Fibroblast of the aortic adventitia (primary cell): ENCODE measurements at places on chromosomes 2 and 18.

- DNase-seq, result no peak
These were observed 128.8 kb downstream of the TTC32 start for GRCh38 chr2:19772981-19773380.

GRCh38 chr2:207869784-207870778 lies 100.4 kb upstream of the FZD5 start:
- peak; percentile 64 for DNase-seq

- no peak for DNase-seq
These were observed 19.1 kb downstream of the TRAF3IP1 start for GRCh38 chr2:238339395-238339780.

- DNase-seq, result peak; percentile 73
These were observed 215.9 kb downstream of the SP3 start for GRCh38 chr2:173749315-173749714.

- no peak for DNase-seq
These were observed 49.8 kb upstream of the RAB6D start for GRCh38 chr2:131413785-131414184.

DNA sequence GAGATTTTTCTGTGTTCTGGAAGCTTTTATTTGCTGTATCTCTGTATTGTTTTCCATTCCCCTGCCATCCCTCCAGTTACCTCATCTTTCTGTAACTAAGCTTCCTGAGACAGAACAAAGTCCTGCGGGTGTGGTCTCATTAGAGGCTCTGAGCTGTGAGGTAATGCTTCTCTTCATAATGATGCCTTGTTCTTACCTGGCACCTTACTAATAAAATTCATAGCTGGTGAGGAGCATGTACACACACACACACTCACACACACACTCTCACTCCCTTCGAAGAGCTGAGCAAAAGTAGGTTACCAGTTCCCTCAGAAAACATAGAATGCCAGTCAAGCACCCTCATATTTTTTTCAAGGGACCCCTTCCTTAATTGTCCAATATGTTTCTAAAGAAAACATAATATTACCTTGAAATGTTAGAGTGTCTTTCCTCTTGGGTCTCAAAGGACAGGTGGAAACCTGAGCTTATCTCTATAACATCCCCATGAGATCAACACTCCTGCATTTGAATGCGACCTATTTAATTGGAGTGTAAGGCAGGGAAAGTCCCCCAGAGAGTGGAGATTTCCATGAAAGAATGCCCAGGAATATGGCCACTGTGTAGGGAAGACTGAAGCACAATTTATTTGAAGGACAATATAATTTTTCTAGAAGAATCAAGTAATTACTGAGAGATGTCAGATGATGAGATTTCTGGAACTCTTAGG lies 161.6 kb upstream of the NCK2 start:
- no peak for DNase-seq

- no peak for DNase-seq
These were observed 147.2 kb downstream of the SMAD7 start for GRCh38 chr18:48803518-48803917.

- DNase-seq, result no peak
These were observed 225.3 kb upstream of the HDAC4 start for GRCh38 chr2:239625971-239626734.

DNA sequence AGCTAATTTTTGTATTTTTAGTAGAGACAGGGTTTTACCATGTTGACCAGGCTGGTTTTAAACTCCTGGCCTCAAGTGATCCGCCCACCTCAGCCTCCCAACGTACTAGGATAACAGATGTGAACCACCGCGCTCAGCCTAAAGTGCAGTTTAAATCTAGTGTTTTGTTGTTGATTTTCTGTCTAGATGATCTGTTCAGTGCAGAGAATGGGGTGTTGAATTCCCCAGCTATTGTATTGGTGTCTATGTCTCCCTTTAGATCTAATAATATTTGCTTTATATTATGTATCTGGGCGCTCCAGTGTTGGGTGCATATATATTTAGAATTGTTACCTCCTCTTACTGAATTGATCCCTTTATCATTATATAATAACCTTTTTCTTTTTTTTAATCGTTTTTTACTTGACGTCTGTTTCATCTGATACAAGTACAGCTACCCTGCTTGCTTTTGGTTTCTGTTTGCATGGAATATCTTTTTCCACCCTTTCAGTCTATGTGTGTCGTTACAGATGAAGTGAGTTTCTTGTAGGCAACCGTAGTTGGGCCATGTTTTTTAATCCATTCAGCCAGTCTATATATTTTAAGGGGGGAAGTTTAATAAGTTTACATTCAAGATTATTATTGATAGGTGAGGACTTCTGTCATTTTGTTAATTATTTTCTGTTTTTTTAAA lies 34.3 kb downstream of the GALM start:
- no peak for DNase-seq

- DNase-seq, result no peak
These were observed 11.4 kb upstream of the KCNJ13 start for GRCh38 chr2:232787806-232788205.

GRCh38 chr18:70641156-70641775 lies 352.4 kb downstream of the SOCS6 start:
- no peak for DNase-seq

DNA sequence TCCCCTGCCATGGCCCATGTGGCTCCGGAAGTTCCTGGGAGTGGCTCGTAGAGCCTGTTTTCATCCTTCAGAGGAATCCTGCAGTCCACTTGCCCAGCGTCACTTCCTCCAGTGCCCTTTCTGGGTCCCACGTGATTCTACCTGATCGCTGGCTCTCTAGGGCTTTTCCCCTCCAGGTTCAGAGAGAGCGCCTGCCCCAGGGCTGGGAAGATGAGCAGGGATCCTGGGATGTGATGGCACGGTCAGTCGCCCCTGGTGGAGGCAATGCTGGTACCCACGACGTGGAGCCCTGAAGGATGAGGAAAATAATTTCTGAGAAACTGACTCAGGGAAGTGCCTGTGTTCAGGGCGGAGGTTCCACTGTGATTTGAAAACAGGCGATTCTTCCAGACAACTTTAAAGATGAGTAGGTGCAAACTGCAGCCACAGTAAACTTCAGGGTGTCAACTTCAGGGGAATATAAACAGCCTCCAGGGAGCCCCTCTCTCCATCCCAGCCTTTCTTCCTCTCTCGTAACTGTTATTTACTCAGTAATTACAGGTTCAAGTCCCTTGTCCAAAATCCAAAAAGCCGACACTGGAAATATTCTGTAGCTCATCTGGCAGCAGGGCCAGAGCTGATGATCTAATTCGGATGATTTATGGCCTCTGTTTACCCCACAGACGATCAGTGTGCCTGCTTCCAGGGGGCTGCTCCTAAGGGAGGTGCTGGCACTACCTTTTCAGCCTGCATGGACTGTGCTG lies 105.9 kb downstream of the AGAP1 start:
- no peak for DNase-seq

DNA sequence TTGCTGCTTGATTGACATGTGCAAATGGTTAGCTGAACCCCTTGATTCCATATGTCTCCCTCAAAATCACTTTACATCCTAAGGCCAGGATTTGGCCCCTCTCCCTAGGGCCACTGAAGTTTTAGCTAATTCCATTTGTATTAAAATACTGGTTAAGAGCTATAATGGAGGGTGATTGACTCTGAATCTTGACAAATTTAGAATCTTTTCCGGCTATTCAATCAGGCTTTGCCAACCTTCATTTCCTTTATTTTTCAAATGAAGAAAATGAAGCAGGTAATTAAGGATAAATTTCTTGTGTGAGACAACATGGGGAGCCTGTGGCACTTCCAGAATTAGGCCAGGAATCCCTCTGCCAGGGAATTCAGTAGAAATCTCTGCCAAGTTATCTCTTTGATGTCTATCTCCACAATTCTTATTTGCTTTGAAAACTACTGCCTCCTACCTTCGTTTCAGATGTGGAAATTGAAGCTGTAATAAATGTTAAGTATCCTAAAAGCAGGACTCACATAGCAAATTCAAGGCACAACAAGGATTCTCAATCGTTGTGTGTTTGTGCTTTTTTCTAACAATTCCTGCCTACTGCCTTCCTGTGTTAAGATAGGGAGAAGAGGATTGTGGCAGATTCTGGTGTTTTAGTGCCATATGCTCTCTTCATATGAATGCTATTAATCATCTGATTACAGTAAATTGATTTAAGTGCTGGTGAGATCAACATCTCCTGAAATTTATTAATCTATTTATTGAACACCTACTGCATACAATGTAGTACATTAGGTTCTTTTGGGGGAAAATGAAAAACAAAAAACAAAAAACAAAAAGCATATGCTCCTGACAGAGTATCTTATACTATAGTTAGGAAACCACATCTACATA lies 47.8 kb upstream of the MAP4K3 start:
- DNase-seq, result no peak

GRCh38 chr2:33804155-33804554 lies 205.1 kb upstream of the FAM98A start:
- no peak for DNase-seq

DNA sequence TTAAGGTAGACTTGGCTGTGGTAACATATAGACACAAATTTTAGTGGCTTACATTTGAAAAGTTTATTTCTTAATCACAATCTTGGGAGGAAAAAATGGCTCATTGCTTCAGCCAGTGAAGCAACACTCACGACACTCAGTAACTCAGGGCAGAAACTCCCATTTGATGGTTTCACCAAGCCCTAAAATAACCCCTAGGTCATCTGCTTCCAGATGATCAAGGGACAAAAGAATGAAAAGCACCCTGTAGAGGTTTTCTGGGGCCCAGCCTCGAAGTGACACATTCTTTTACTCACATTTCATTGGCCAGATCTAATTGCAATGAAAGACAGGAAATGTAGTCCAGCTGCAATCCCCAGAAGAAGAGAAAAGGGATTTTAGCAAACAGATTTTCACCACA lies 275.9 kb downstream of the TMX3 start:
- peak; percentile 70 for DNase-seq

- DNase-seq, result peak; percentile 71
These were observed 64.4 kb upstream of the FOSL2 start for GRCh38 chr2:28327956-28328922.

GRCh38 chr2:104856973-104857261 lies 3.0 kb downstream of the POU3F3 start:
- no peak for DNase-seq

DNA sequence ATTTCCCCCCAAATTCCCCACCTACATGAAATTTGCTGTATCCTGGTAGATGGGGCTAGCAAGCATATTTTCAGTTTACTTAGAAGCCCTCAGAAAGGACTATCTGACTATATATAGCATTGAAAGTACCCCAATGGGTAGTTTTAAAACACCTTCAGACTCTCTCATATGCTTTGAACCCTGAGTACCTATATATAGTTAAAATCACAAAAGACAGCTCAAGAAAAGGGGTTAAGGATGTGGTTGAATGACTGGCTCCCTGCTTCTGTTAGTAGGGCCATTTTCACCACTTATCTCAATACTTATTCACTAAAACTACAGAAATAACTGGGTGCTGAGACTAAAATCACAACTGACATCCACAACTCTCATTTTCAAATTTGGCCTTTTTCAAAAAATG lies 18.5 kb downstream of the WDPCP start:
- DNase-seq, result no peak

DNA sequence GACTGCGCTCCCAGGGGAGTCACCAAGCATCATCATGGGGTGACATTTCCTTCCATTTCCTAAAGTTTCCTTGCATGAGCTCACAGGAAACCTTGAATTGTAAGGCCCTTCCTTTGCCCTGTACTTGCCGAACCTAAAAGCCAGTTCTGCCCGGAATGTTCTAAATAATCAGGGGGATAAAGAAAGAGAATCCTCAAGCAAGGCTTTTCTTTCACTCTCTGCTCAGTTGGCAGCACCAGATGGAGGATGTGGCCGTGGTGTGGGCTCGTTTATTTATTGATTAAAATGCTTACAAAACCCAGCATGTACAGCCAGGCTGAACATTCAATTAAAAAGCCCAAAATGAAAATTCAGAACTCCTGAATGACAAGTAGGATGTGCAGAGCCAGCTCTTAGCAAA lies 170.5 kb downstream of the SH3RF3 start:
- DNase-seq, result no peak

GRCh38 chr2:69946351-69947324 lies 14.8 kb downstream of the ASPRV1 start:
- peak; percentile 29 for DNase-seq

GRCh38 chr2:71531522-71532047 lies 78.2 kb downstream of the DYSF start:
- DNase-seq, result peak; percentile 22

DNA sequence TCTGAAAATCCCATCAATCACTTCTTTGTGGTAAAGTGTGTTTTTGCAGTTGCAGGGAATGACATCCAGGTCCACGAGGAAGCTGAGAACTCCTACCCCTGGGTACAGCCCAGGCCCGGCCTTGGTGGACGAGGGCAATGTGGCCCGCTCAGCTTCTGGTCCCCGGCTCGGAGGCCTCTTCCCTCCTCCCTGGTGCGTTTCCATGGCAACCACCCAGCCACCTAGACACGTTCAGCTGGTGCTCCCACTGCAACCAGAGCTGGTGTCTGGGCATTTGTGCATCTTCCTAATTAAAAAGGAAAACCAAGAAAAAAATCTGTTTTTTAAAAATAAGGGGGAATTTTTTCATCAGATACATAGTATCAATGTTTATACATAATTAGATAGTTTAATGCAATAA lies 603.6 kb upstream of the SALL3 start:
- DNase-seq, result no peak

GRCh38 chr2:231573096-231573495 lies 19.6 kb upstream of the TEX44 start:
- no peak for DNase-seq

DNA sequence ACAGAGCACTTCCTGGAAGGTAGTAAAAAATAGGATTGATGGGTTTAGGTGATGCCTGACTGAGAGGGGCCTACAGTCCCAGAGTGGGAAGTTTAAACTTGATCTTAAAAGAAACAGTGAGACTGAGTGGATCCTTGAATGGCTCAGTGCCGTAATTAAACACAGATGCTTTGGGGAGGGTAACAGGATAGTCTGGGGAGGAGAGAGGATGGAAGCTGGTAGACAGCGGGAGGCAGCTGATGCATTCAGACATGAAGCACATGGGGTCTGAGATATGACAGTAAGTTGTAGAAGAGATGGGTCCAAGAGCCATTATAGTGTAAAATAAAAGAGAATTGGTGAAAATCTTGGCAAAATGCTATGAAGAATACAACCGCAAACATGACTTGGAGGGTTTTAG lies 54.4 kb downstream of the AOX1 start:
- peak; percentile 54 for DNase-seq

GRCh38 chr2:28227498-28227897 lies 165.2 kb upstream of the FOSL2 start:
- no peak for DNase-seq

DNA sequence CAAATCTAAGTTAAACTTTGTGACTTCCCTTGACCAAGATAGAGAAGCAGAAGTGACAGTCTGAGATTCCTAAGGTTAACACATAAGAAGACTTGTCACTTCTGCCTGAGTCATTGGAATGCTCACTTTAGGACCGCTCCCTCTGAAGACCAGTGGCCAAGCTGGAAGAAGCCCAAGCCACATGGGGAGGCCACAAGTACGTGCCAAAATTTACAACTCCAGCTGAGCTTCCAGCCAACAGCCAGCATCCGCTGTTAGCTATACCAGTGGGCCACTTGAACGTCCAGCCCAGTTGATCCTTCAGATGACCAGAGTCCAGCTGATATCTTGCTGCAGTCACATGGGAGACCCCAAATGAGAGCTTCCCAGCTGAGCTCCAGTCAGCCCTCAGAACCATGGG lies 18.1 kb upstream of the ANTXR1 start:
- peak; percentile 85 for DNase-seq
